SK-N-SH (cell line): ENCODE measurements at places on chromosomes 11 and 22.

GRCh38 chr11:67368621-67369020, 4.8 kb downstream of the CLCF1 start:
- DNase-seq = no peak

DNA sequence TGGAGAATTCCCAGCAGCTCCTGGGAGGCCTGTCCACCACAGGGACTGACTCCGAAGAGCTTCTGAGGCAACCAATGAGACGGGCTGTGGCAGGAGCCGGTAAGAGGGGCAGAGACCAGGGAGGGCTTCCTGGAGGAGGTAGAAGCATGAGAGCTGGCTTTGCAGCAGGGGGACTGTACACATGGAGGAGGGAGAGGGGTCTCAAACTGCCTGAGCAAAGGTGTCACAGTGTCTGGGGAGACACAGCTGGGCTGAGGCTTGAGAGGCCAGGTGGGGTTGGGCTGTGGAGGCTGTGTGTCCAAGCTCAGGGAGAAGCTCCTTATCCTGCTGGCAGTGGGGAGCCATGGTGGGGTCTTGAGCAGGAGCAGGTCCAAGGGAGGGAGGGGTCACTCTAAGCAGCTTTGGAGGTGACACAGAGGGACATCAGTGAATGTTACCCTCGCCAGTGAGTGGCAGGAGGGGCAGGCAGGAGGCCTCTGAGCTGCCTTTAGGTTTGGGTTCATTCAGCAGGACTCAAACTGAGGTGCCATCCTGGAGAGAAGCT, 4.6 kb upstream of the RHOD start:
- no peak for DNase-seq

DNA sequence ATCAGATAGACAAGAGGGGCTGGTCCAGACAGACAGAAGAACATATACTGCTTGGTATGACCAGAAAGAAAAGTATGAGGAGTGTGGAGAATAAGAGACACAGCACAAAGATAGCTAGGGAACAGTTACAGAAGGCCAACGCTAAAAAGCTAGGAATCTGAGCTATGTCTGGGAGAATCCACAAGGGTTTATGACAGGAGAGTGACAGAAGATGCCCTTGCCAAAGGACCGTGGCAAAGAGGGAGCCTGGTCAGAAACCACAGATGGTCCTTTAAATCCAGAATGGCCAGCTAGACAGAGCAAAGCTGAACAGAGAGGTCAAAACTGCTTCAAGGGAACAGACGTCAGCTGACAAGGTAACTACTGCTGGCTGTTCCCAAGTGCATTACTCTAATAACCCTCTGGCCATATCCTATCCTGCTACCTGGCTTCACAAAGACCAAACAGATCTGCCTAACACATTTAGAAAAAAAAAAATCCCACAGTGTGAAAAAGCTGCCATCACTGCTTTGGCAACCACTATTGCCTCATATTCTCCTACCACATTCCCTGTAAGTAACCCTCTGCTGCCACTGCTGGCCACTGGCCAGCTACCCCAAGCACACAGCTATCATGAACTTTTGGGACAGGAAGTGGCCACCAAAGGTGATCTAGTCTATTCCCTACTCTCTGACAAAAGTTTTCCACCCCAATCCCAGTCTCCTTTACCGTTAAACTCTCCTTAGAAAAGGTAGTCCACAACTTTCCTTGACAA, 7.3 kb downstream of the SERGEF start:
- DNase-seq = no peak

- no peak for DNase-seq
Measured at GRCh38 chr22:17007852-17008731, at the start of gene GAB4. Gene GAB4, minus strand, starts transcription at chr22:17008222. Its CDS starts 108 bp downstream, at chr22:17008114.

DNA sequence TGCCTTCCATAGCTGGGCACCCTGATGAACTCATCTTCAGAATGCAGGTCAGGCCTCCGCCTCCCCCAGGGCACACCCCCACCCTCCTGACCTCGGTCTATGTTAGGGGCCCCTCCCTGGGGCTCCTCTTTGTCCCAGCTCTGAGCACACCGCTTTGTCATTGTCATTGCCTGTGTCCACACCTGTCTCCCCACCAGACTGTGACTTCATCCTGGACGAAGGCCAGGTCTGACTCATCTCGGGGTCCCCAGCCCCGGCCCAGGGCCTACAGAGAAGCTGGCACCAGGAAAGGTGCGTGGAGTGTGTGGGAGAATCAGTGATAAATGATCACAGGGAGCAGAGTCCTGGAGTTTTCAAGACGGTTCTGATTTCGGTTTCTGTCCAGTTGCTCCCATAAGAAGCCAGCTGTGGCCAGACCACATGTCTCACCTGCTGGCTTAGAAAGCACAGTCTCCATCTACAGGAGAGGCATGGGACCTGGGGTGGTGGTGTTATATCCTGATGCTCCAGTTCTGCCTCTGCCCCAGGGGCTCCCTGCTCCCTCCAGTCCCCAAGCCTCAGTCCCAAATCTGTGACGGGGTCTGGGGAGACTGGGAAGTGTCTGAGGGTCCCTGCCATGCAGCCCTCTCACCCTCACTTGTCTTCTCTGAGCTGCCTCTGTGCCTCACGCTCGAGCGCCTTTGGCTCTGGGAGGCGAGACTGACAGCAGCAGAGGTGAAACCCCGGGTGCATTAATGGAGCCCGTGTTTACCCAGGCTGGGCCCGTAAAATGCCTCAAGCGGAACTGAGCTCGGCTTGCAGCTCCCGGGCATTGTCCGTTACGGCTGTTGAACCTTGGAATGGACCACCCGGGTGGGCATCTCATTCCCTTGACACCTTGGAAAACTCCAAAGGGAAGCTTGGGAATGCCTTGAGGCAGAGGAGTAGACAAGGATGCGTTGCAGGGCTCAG, 85.5 kb upstream of the WNT11 start:
- no peak for DNase-seq

- DNase-seq = no peak
Measured at GRCh38 chr11:7509966-7510365, 3.8 kb upstream of the PPFIBP2 start.

GRCh38 chr11:112734207-112734606, 227.0 kb upstream of the NCAM1 start:
- no peak for DNase-seq

- no peak for DNase-seq
Measured at GRCh38 chr11:129505266-129505665, 129.6 kb downstream of the BARX2 start.

- DNase-seq = peak; percentile 84
Measured at GRCh38 chr22:49704345-49705215, 123.1 kb downstream of the BRD1 start.

DNA sequence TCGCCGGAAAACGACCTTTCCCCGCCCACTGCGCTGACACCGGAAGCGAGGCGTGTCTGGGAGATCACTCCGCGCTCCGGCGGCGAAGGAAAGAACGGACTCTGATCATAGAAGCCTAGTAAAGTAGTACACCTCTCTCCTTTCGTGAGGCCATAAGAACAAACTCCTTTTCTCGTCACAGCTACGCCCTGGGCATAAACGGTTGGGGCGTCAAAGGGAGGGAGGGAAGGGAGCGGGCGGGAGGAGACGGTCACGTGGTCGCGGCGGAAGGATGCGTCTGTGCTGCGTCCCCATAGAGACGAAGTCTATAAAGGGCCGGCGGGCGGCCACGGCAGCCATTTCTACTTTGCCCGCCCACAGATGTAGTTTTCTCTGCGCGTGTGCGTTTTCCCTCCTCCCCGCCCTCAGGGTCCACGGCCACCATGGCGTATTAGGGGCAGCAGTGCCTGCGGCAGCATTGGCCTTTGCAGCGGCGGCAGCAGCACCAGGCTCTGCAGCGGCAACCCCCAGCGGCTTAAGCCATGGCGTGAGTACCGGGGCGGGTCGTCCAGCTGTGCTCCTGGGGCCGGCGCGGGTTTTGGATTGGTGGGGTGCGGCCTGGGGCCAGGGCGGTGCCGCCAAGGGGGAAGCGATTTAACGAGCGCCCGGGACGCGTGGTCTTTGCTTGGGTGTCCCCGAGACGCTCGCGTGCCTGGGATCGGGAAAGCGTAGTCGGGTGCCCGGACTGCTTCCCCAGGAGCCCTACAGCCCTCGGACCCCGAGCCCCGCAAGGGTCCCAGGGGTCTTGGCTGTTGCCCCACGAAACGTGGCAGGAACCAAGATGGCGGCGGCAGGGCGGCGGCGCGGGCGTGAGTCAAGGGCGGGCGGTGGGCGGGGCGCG, at the start of gene ATF4:
ATF4 (plus strand) TSS at position 337 of the 880 bp plus-strand sequence. CDS start 884 bp downstream, outside the sequence.
- DNase-seq = peak; percentile 75

GRCh38 chr11:133343951-133344350, 188.3 kb downstream of the OPCML start:
- DNase-seq = no peak

GRCh38 chr11:13039126-13039525, 30.0 kb downstream of the RASSF10 start:
- no peak for DNase-seq
